ENCODE measurements at places on chromosomes 1 and 21.

DNA sequence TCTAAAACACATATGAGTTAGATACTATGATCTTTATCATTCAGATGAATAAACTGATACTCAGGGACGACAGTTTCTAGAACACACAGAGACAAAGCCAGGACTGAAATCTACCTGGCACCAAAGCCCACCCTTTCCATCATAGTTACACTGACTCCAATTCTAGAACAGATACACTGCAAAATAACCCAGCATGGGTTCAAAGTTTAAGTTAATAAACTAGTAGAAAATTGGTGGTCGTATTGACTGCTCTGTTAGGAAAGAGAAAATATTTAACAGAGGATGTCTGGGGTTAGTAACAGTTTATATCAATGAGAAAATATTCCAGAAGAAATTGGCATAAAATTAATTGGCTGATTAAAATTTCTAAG, 60.8 kb upstream of the BCL9 start:
- DNase-seq: no peak

DNA sequence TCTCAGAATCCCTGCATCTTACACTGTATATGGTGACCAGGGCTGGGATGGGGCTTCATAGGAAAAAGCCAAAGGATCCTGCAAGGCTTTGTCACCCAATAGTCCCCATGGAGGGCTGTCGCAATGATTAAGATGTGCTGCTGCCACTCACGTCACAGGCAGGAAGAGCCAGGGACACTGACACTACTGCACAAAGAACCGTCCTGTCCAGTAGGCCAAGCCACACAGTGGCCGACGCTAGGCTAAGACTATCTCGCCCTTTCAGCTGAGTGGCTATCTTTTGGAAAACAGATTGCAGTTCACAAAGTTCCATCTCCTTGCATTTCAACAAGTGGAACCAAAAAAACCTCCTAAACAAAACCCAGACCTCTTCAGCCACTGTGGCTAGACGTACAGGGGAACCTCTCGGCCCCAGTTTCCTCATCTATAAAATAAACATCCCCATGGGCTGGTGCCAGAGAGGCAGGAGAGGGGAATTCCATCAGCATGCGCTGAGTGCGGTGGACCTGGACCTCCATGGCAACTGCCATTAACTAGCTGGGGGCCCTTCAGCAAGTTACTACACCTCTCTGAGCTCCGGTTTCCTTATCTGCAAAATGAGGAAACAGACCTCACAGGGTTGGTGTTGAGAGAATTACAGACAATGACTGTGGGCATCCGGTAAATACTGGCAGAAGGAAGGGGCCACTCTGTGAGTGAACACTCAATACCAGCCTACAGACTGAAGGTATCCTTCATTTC, 8.7 kb downstream of the CAPZB start:
- DNase-seq: no peak

DNA sequence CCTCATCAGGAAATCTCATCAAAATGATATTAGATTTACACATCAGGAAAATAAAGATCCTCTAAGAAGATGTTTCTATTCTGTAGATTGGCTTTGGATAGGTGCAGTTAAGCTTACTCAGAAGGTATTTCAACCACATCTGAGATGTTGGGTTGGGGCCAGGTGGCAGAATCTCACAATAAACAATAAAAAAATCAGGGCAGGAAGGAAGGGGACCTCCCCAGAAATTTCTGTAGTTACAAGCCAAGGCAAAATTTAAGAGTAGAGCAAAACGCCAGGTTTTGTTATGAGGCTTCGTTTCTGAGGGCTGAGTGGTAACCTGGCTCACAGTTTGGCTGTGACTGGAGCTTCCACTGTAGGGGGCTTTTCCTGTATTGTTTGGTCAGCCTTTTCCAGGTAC, 84.8 kb downstream of the HUNK start:
- DNase-seq: no peak

DNA sequence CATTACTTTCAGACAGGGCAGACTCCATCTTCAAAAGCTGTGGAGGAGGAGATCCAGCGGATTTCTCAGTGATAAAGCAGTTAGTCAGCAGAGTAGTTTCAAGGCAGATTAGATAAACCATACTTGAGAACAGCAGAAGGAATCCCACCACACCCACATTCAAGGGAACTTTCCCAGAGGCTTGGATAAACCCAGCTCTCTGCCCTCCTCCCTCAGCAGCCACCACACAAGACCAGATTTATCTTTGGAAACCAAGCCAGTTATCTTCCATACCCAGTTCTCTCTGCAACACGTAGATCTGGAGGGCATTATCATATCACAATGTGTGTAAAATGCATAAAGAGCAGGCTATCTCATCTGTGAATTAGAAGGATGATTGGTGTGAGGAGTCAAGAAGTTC, 40.2 kb downstream of the GFI1 start:
- DNase-seq: no peak

DNA sequence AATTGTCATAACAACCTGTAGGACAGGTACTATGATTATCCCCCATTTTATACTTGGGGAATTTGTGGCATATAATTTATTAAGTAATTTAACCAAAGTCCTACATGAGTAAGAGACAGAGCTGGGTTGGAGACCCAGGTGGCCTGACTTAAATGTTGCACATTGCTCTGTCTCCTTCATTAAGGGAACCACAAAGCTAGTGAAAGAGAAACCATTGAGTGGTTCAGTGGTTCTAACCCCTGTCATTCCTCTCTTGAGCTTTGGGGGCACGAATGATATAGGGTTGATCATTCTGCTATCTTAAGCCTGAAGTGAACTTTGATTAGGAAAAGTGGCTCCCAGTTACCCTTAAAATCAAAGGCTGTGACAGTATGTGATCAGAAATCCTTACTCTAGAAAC, 5.3 kb upstream of the MAP3K7CL start:
- DNase-seq: no peak
